Panc1 (cell line): ENCODE measurements at places on chromosomes 6 and 20.

DNA sequence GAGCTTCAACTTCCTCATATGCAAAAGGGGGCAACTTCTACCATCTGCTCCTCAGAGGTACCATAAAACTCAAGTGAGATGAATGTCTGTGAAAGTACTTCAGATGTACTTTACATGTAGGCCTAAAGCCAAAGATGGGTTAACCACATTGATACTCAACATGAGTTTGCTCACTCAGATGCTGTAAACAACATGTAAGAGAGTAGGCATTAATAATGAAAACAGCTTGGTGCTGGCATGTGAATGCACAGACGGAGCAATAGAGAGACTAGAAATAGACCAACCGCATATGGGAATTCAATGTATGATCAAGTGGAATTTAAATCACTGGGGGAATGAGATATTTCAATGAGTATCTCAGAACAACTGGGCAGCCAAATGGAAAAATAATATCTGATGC, 143.8 kb upstream of the CDYL start:
- no peaks in the 10 kb centered on the region for H3K4me1 ChIP-seq
- no peak overlapping the region for H3K4me3 ChIP-seq
- no peak for DNase-seq
- no peak overlapping the region for H3K27ac ChIP-seq
- no peaks in the 10 kb centered on the region for H3K27me3 ChIP-seq
- no peaks in the 10 kb centered on the region for H3K36me3 ChIP-seq

DNA sequence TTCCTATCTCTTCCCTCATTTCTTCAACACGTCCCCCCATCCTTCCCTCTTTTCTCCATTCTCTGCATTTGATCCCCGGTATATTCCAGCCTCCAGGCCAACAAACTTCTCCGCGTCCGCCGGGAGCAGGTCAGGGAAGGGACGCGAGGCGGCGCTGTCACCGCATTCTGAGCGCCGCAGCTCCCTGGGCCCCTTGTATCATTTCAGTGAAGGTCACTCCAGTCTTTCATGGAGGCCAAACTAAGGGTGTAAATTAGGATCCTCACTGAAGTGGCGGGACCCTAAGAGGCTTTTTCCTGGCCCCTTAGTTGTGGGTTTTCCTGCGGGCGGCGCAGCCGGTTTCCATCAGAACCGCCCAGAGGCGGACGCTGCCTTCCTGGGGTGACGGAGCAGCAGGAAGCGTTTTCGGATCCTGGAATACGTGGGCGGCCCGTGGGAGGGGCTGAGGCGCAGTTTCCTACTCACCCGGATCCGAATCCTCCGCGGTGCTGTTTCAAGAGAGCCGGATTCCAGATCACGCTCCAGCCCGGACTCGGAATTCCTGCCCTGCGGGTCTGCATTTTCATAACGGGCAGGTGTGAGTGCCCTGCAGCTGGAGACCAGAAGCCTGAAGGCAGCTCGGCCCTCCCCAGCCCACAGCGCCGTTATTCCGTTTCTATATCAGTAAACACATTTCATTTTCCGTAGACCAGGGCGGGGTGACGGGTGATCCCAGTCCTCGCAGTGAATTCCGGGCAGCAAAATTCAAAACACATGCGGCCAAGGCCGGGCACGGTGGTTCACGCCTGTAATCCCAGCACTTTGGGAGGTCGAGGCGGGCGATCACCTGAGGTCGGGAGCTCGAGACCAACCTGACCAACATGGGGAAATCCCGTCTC, 3.6 kb upstream of the MICA start:
- peak; percentile 75 for DNase-seq
- peak overlapping the region; percentile 71 for H3K4me3 ChIP-seq
- H3K27me3 ChIP-seq, result no peaks in the 10 kb centered on the region
- H3K27ac ChIP-seq, result peak overlapping the region; percentile 96
- H3K36me3 ChIP-seq, result no peaks in the 10 kb centered on the region; the same call in 1 of the 2 replicates

DNA sequence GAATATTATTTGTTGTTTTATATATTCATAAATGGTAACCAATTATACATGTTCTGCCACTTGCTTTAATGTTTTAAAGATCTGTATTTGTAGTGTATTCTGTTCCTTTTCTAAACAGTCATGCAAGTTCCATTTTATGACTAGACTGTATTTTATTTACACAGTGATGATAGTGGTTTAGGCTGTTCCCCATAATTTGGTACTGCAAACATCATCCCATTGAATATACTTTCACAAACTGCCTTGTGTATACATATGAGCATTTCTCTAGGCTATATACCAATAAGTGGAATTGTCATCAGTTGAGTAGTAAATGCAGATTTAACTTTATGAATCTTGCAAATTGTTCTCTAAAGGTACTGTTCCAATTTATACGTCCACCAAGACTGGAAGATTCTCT, 738.0 kb downstream of the EPHA7 start:
- DNase-seq, result no peak
- no peaks in the 10 kb centered on the region for H3K36me3 ChIP-seq
- no peak overlapping the region for H3K27ac ChIP-seq
- H3K4me1 ChIP-seq, result no peaks in the 10 kb centered on the region
- H3K27me3 ChIP-seq, result no peaks in the 10 kb centered on the region
- H3K4me3 ChIP-seq, result no peak overlapping the region

DNA sequence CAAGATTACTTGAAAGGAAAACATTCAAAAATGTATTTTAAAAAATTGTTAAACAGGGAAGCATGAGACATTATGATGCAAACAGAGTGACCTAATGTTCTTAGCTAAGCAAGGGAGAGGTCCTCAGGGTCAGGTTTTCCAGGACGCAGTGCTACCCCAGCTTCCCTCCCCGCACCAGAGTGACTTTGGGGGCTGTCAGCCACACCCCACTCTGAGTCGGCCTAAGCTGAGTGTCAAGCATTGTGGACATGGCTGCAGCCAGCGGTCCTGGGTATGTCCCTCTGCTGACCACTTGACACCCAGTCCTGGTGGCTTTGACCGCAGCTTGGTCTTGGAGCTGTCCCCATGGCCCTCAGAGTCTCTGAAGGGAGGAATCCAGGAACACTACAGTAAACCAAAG, 54.9 kb upstream of the CD93 start:
- H3K27me3 ChIP-seq, result no peaks in the 10 kb centered on the region
- no peaks in the 10 kb centered on the region for H3K36me3 ChIP-seq
- H3K27ac ChIP-seq, result no peak overlapping the region
- no peak for DNase-seq

GRCh38 chr6:29917857-29918256, 24.5 kb upstream of the HLA-A start:
- H3K27me3 ChIP-seq, result no peaks in the 10 kb centered on the region
- DNase-seq, result no peak
- no peaks in the 10 kb centered on the region for H3K36me3 ChIP-seq
- H3K27ac ChIP-seq, result no peak overlapping the region
- H3K4me1 ChIP-seq, result no peaks in the 10 kb centered on the region
- no peak overlapping the region for H3K4me3 ChIP-seq

GRCh38 chr6:107820338-107821261, 3.5 kb downstream of the SCML4 start:
- peaks cover 28% of the 10 kb centered on the region for H3K27me3 ChIP-seq
- H3K36me3 ChIP-seq, result no peaks in the 10 kb centered on the region
- H3K4me3 ChIP-seq, result no peak overlapping the region

- no peak overlapping the region for H3K4me3 ChIP-seq
- H3K27me3 ChIP-seq, result peaks cover 4% of the 10 kb centered on the region; the same call in 1 of the 2 replicates
- H3K4me1 ChIP-seq, result no peaks in the 10 kb centered on the region
- DNase-seq, result no peak
- no peak overlapping the region for H3K27ac ChIP-seq
These were observed 217.0 kb downstream of the ADGRG6 start for GRCh38 chr6:142518761-142519160.

DNA sequence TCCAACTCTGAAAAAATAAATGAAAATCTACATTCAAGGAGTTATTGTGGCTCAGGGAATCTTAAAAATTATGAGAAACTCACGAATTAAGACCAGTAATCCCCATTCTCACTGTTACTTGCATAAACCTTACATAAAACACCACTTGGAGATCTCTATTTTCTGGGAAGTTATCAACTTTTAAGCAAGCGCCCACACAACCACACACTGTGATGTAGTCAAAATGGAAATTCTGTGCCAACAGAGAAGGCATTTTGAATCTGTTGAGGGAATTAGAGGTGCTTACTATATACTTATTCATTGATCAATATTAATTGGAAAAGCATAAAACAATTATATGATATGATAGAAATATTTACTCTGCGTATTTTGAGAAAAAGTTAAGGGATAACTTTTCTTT, 58.7 kb downstream of the HAO1 start:
- H3K4me1 ChIP-seq, result no peaks in the 10 kb centered on the region
- H3K4me3 ChIP-seq, result no peak overlapping the region
- H3K36me3 ChIP-seq, result no peaks in the 10 kb centered on the region
- no peak overlapping the region for H3K27ac ChIP-seq
- no peaks in the 10 kb centered on the region for H3K27me3 ChIP-seq
- DNase-seq, result no peak

GRCh38 chr6:137867685-137868509, 838 bp downstream of the TNFAIP3 start:
- no peak for DNase-seq
- H3K4me3 ChIP-seq, result peak overlapping the region; percentile 83
- no peaks in the 10 kb centered on the region for H3K36me3 ChIP-seq
- peaks cover 26% of the 10 kb centered on the region for H3K4me1 ChIP-seq
- H3K27me3 ChIP-seq, result no peaks in the 10 kb centered on the region

DNA sequence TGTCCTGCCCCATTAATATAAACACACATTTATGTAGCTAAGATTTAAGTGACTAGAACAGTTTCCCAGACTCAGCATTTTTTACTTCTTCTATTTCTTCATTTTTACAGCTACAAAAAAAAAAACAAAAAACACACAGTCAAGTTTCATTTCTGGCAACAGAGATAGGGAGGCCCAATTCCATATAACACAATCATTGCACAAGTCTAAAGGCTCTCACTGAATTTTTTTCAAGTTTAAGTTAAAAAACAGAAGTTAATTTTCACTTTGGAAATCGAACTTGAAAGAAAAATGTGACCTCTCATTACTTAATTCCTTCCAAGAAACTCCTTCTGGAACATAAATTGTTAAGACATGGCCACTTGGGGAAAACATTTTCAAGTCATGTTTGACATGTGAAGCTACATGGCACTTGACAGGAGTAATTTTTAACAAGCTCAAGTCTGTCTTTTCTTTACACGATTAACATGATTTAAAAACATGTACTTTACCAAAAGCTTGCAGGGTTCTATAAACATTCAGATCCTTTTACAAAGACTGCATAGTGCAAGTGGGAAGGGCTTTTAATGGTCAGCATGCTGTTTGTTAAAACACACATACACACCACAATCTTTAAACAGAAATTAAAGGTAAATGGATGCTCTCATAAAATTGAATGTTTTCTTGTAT, 100.1 kb upstream of the CCDC28A start:
- H3K27ac ChIP-seq, result no peak overlapping the region
- DNase-seq, result no peak
- H3K4me3 ChIP-seq, result no peak overlapping the region
- H3K36me3 ChIP-seq, result no peaks in the 10 kb centered on the region

DNA sequence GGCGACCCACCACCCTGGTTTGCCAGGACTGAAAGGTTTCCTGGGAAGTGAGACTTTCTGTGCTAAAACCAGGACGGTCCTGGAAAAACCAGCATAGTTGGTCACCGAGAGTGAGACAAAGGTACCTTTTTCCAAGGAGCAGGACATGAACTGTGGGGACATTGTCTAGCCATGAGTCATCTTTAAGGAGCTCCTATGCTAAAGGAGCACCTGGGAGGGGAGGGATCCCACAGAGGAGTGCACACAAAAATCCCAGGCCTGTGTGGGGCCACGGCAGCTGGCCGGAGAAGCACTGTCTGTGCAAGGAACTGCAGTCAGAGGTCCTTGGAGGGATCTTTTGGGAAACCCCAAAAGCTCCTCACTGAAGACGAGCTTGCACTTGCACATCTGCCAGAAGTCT, 109.1 kb upstream of the PLEKHG1 start:
- H3K36me3 ChIP-seq, result no peaks in the 10 kb centered on the region
- H3K4me3 ChIP-seq, result no peak overlapping the region
- no peak for DNase-seq
- H3K27ac ChIP-seq, result no peak overlapping the region
- H3K4me1 ChIP-seq, result no peaks in the 10 kb centered on the region

DNA sequence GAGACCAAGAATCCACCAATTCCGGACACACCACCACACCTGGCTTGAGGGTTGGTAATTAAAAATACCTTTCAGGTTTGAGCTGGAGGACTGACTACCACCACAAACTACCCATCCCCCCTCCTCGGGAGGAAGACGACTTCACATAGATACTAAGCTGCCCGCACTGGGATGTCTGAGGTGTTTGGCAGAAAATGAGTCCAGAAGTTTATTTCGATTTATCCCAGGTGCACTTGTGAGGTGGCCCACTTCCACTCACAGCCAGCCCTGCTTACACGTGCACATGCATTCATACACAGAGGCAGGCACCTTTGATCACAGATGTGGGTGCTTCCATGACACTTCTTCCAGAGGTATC, 187.1 kb downstream of the ID4 start:
- H3K4me1 ChIP-seq, result no peaks in the 10 kb centered on the region
- no peaks in the 10 kb centered on the region for H3K36me3 ChIP-seq
- no peak for DNase-seq
- peaks cover 4% of the 10 kb centered on the region; the same call in 1 of the 2 replicates for H3K27me3 ChIP-seq
- H3K27ac ChIP-seq, result no peak overlapping the region

DNA sequence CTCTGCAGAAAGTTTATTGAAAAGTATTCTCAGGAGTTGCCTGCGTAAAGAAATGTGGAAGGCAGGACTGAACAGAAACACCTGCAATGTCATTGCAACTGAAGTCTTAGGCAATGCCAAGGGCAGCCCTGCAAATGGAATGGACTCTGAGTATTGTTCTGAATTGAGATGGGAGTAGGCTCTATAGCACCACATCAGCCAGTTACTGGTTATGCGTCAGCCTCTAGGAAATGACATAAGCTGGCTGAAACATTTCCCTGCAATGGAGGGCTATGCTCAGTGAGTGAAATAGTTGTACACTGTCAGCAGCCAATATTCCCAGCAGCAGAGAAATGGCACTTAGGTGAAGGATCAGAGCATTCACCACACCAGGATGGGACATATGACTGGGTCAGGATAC, 13.8 kb upstream of the GJE1 start:
- H3K4me3 ChIP-seq, result no peak overlapping the region
- no peak for DNase-seq
- no peaks in the 10 kb centered on the region for H3K4me1 ChIP-seq
- no peaks in the 10 kb centered on the region for H3K36me3 ChIP-seq

- no peak overlapping the region for H3K27ac ChIP-seq
- H3K4me1 ChIP-seq, result no peaks in the 10 kb centered on the region
- H3K27me3 ChIP-seq, result no peaks in the 10 kb centered on the region
- no peak overlapping the region for H3K4me3 ChIP-seq
- DNase-seq, result no peak
These were observed 183.8 kb downstream of the PLCB1 start for GRCh38 chr20:8315639-8316573.

- no peaks in the 10 kb centered on the region for H3K36me3 ChIP-seq
- no peak overlapping the region for H3K4me3 ChIP-seq
- no peak overlapping the region for H3K27ac ChIP-seq
- no peaks in the 10 kb centered on the region for H3K27me3 ChIP-seq
These were observed 9.1 kb downstream of the OCSTAMP start for GRCh38 chr20:46541229-46541935.

GRCh38 chr6:154206996-154207395, 149.6 kb downstream of the IPCEF1 start:
- no peaks in the 10 kb centered on the region for H3K4me1 ChIP-seq
- no peaks in the 10 kb centered on the region for H3K36me3 ChIP-seq
- H3K4me3 ChIP-seq, result no peak overlapping the region
- no peak overlapping the region for H3K27ac ChIP-seq
- H3K27me3 ChIP-seq, result 0 out of 2 replicates have a peak, but pooled peaks cover 3% of the 10 kb centered on the region
